ENCODE measurements at places on chromosomes 6 and 20. TPM values are rescaled to one million over a fixed set of nuclear protein-coding genes. Genes with fewer than 3 reads are reported as not detected.

DNA sequence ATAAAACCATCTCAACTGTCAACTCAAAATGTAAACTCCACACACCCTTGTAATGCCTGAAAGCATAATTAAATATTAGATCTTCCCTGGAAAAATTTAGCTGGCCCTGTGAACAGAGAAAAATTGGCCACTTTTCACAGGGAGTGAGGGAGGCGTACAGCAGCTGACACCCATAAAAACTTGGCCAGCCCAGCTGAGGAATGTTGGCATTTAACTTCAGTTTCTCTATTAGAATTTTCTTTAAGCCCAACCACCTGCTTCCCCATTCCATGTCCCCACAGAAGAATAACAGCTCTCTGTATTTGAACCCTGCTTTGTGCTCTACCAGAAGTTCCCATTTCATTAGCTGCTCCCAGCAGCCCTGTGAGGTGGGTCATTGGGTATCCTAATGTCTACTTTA is 41.0 kb downstream of the PKHD1 start:
- no peaks in the 10 kb centered on the region for H3K36me3 ChIP-seq
- no peak overlapping the region for H3K27ac ChIP-seq
- no peaks in the 10 kb centered on the region for H3K27me3 ChIP-seq
- no peak overlapping the region for H3K4me3 ChIP-seq
- DNase-seq: no peak

- no peak overlapping the region for H3K27ac ChIP-seq
- no peaks in the 10 kb centered on the region for H3K4me1 ChIP-seq
- H3K4me3 ChIP-seq: no peak overlapping the region
Measured at GRCh38 chr20:2005831-2006426, 12.1 kb upstream of the PDYN start.

- H3K36me3 ChIP-seq: no peaks in the 10 kb centered on the region
- no peak overlapping the region for H3K4me3 ChIP-seq
- H3K27ac ChIP-seq: no peak overlapping the region
- no peaks in the 10 kb centered on the region for H3K27me3 ChIP-seq
Measured at GRCh38 chr6:121858310-121858709, 422.9 kb downstream of the GJA1 start.

Gene TTLL9
- total RNA-seq: 1.7 TPM

Gene OOEP
- not detected for total RNA-seq

Measured in Peyer's patch (tissue), 4 donors.